ENCODE measurements at places on chromosomes 12 and 14.

DNA sequence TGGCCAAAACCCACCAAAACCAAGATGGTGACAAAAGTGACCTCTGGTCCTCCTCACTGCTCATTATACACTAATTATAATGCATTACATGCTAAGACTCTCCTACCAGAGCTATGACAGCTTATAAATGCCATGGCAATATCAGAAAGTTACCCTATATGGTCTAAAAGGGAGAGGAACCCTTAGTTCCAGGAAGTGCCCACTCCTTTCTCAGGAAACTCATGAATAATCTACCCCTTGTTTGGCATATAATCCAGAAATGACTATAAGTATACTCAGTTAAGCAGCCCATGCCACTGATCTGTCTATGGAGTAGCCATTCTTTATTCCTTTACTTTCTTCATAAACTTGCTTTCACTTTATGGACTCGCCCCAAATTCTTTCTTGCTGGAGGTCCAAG, 43.0 kb upstream of the FUT8 start:
- no peak for DNase-seq

GRCh38 chr12:67147030-67147429, 122.1 kb upstream of the CAND1 start:
- DNase-seq, result no peak

DNA sequence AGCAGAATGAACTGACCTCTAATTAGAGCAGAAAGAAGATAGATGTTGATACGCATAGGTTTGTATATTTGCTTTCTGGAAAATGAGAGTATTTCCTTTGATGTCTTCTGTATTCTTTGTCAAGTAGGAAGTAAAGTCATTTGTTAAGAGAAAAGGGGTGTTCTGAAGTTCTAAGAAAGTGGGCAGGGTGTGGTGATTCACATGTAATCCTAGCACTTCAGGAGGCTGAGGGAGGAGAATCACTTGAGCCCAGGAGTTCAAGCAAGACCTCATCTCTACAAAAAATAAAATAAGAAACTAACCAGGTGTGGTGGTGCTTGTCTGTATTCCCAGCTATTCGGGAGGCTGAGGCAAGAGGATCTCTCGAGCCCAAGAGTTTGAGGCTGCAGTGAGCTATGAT, 2.8 kb downstream of the RHNO1 start:
- DNase-seq, result no peak

GRCh38 chr12:25264862-25265261, 14.1 kb upstream of the KRAS start:
- DNase-seq, result no peak

DNA sequence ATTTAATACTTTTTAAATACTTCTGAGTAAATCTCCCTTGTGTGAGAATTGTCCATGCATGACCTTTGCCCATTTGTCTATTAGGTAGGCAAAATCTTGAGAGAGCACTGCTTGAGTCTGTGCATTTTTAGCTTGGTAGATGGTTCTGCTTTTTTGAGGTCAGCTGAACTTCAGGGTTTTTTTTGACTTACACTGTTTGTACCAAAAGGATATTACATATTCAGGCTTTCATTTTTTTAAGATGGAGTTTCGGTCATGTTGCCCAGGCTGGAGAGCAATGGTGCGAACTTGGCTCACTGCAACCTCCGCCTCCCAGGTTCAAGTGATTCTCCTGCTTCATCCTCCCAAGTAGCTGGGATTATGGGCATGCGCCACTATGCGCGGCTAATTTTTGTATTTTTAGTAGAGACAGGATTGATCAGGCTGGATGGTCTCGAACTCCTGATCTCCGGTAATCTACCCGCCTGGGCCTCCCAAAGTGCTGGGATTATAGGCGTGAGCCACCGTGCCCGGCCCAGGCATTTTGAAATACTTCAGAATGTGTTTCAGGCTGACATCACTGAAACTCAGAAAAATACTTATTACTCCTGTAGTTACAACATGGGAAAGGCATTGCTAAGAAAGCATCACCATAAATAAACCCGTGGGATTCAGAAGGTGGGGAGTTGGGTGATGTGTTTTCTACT, 11.1 kb downstream of the RASSF3 start:
- peak; percentile 75 for DNase-seq

DNA sequence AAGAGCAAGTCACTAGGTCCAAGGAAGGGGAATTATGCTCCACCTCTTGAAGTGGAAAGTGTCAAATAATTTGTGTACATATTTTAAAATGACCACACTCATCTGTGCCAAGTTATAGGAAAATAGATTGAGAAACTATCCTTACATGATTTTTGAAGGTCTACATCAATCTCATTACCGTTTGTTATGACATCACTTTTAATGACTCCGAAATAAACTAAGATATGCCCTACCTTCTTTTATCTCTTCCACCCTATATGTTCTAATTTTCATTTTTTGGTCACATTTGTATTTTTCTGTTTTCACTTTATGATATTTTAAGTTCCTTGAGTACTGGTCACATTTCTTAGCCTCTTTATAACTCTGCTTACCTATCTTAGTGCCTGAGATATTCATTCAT, 3.3 kb upstream of the PSMC6 start:
- DNase-seq, result no peak

DNA sequence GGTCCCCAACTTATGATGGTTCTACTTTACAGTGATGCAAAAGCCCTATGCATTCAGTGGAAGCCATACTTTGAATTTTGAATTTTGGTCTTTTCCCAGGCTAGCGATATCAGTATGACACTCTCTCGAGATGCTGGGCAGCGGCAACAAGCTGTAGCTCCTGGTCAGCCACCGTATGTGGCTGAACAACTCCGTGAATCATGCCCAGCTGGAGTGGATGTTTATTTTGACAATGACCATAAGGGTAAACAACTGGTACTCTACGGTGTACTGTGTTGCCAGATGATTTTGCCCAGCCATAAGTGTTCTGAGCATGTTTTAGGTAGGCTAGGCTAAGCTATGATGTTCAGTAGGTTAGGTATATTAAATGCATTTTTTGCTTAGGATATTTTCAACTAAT, 8.2 kb upstream of the ZNF410 start:
- DNase-seq, result no peak

- peak; percentile 68 for DNase-seq
These were observed 164.1 kb downstream of the ZFP36L1 start for GRCh38 chr14:68628605-68629310.
